Kidney tubule cell (primary cell): ENCODE measurements at places on chromosomes 2 and 18.
A peak's percentile ranks its signal among the peaks of the same experiment; 100 is the strongest.

DNA sequence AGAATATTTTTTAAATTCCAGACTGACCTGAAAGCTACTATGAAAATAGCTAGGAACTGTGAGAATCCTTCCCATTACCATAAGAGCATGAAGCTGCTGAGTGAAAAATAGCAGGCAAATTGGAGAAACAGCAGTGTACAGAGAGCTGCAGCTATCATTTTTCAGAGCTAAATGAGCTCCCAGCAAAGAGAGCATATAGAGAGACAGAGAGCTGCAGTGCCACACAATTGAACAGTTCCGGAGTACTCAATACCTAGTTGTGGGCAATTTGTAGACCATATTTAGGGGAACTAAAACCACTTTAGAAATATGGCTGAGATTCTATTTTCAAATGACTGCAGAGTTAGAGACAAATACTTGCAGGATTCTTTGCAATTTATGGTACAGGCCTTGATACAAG lies 645.3 kb downstream of the STK39 start:
- no peak for DNase-seq

DNA sequence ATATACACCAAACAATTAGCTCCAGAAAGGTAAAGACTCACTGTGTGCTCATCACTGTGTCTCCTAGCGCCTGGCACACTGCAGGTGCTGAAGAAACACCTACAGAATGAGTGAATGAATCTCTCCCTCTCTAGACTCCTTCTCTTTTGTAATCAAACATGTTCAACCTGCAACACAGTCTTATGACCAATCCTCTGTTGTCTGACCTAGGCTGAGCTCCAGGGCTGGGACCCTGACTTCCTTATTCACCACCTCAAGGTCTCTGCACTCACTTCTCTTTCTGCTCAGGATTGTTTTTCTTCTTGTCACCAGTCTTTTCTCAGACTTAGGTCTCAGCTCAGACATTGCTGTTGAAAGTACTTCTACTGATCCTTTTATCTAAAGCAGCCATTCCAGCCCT lies 9.8 kb downstream of the CKAP2L start:
- no peak for DNase-seq

DNA sequence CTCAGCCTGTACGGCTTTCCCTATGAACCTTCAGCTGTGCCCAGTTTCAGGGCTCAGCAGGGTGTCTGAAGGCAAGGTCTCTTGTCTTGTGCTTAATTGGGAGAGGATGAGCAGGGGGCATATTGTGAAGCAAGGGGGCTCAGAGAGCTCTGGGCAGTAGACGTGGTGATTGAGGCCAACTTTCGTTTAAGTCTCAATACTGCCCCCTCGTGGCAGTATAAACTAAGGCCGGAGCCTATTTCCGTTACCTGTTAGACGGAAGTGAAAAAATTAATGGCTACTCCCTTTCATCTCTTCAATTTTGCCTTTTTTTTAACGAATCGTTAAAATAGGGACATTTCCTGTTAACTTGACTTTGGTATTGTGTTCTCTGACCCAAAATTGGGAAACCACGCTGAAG lies 193.4 kb downstream of the TDRD15 start:
- peak; percentile 65 for DNase-seq

GRCh38 chr18:13611142-13611600 lies 115.2 kb downstream of the FAM210A start:
- peak; percentile 30 for DNase-seq

GRCh38 chr2:25400576-25401216 lies 59.0 kb upstream of the DNMT3A start:
- no peak for DNase-seq

DNA sequence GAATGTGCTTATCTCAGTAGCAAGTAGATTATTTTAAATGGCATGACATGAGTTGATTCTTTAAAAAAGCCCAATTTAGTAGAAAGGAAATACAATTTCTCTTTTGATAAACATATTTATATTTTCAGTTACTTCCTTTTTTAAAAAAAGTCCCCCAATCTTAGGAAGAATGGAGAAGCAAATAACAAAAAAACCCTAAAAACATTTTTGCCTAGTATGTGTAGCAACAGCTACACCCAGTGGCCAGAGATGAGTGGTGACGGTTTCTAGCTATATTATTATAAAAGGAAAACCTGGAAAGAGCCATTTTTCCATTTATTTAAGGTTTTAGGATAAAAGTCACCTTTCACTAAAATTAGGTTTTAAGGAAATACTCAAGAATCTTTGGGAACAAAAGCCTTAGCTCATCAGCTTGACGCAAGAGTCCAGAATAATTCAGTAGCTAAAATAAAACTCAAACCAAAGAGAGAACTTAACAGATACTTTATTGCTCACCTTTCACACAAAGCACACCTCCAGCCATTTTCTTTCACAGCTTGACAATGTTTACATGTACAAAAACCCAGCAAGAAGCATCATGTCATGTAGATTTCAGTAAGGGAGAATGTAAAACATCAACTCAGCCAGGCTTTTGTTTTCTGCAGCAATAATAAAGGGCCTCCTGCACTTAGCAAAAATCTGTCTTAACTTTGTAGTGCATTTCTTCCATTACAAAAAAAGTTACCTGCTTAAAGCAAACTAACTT lies 15.7 kb downstream of the FAM98A start:
- peak; percentile 46 for DNase-seq

- DNase-seq, result no peak
Observed at GRCh38 chr2:163703386-163703785, 32.4 kb downstream of the FIGN start.

- DNase-seq, result peak; percentile 79
Observed at GRCh38 chr2:86249579-86250391, 50.5 kb downstream of the MRPL35 start.

GRCh38 chr2:102012061-102012614 lies 20.4 kb downstream of the IL1R2 start:
- DNase-seq, result no peak

DNA sequence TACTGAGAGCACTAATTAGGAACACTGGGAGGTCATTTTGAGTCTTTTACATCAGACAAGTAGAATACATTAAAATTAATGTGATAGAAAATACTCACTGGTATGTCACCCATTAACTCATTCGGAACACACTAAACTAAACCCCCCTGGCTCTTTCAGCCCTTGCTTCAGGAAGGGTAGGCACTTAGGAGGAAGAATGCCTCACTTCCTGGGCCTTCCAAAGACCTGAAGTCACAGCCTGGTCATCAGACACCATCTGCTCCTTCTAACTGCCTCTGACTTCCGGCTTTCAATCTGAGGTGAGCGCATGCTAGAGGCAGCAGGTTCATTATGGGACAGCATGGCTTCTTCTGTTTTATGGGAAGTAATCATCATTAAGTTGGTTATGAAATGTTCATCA lies 451.4 kb downstream of the PID1 start:
- peak; percentile 79 for DNase-seq

DNA sequence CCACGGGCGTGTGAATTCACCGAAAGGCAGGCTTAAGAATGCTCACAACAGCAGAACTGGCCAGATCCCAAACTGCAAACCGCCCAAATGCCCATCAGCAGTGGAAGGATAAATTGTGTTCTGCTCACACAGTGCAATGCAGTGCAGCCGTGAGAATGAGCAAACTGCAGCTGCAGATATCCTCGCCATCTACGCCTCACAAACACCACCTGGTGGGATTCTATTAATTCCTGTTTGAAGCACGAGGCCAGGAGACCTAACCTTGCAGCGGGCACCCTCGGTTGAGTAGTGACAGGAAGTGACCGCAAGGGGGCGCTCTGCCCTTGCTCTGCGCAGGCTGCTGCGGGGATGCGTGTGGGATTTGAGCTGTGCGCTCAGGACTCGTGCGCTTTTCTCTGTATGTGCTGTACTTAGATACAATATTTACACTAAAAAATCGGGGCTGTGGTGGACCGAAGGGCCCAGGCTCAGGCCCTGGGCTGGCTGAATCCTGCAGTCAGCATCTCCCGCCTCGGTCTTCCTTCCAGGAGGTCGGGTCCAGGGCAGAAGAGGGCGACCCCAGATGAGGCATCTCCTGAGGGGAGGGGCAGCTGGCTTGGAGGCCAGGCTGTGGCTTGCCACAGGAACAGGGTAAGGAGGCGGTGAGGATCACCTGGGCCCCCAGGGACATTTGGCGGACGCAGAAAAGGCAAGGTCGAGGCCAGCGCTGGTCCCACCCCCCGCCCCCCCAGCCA lies 19.8 kb upstream of the PDIA6 start:
- peak; percentile 75 for DNase-seq

GRCh38 chr2:206144383-206144782 lies 14.9 kb downstream of the NDUFS1 start:
- no peak for DNase-seq

- DNase-seq, result peak; percentile 39
Observed at GRCh38 chr2:53859206-53860181, at the start of gene GPR75. Gene GPR75 (minus strand): TSS chr2:53859967. CDS start chr2:53854756, 5,211 bp downstream.
